ENCODE measurements at places on chromosomes 5 and 9.

- DNase-seq = no peak
Observed at GRCh38 chr9:69066955-69067354, 31.4 kb downstream of the FXN start.

- DNase-seq = no peak
Observed at GRCh38 chr5:178790371-178790770, 59.9 kb upstream of the ZNF354A start.

GRCh38 chr9:134342746-134343115 is 16.5 kb downstream of the RXRA start:
- DNase-seq = no peak

GRCh38 chr5:1961952-1962595 is 79.3 kb upstream of the IRX4 start:
- DNase-seq = no peak

DNA sequence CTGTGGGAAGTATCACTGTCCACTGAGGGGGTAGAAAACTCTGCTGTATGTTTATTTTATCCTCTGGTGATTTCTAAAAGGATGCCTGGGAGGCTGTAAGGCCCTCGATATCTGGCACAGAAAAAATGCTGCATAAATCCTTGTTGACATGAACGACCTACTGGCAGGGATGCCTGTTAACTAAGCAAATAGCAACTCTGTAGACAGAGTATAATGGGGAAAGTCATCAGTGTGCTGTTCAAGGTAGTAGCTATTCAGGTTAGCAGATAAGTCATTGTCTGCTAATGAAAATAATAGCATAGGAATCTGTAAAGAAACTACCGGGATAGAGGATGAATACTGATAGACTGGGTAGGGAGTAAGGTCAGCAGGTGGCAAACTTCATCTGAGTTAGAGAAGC is 194.8 kb downstream of the TARS1 start:
- DNase-seq = no peak

GRCh38 chr9:37152365-37152764 is 32.0 kb downstream of the ZCCHC7 start:
- no peak for DNase-seq

DNA sequence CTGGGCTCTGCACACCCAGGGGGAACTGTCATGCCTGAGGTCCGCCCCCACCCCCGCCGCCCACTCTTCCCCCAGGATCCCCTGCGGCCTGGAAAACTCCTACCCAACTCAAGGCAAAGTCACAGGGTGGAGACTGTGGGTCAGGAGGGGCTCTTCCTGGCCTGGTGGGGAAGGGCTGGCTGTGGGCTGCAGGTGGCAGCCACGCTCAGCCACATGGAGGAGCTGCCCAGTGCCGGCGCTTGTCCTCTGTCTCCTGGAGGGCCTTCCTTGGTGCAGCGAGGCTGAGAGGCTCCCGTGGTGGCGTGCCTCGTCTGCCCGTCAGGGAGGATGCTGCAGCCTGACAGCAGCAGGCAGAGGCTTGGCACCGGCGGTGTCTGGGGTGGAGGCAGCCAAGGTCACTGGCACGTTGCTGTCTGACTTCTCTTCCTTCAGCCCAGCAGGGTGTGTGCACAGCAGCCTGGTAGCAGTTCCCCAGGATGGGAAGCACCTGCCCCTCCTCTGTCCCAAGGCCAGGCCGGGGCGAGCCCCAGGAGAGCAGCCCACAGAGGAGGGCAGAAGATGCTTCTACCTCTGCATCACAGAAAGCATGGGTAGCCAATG is 78.1 kb downstream of the ADAMTS2 start:
- no peak for DNase-seq

- DNase-seq = no peak
Observed at GRCh38 chr9:134629586-134630392, 11.8 kb upstream of the COL5A1 start.

DNA sequence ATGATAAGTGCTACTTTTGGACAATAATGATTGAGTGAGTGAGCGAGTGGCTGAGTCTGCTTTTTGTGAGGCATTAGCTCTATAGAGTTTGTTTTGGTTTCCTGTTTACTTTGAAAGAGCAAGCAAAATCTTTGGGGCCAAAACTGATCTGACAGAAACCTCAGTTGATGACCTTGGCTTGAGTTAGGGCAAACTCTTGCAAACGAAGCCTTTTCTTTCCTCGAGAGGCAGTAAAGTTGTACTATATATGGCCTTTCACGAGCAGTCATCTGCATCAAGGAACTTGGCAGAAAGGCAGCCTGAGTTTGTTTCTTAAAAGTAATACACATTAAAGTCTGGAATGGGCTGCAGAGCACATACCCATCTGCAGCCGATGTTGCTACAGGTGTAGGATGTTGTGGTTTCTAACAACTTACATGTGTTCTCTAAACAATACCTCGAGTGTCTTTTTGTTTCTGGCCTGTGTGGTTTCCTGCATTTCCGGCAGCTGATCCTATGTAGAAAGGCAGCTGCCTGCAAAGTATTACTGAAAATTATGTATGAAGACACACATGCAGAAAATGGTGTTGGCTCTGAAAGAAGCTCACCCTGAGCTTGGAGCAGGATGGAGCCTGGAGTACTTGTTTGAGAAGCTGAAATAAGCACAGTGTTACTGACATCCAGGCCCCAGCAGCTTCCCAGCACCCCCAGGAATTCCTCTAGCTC is 60.8 kb downstream of the FOXD1 start:
- no peak for DNase-seq

DNA sequence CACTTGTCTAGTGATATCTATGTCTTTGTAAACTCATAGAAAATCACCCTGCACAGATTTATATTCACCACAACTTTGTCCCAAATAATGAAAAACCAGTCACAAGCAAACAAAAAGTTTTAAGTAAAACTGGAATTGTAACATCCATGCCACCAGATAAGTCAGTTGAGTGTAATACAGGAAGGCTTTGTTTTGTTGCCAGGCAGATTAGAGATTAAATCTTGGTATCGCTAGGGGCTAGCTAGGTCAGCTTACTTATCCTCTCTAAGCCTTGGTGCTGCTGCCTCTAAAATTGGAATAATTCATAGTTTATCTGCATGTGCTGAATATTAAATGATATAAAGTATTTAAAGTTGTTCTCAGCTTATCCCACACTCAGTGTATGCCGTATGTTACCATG is 1062.5 kb downstream of the CDH9 start:
- DNase-seq = no peak

DNA sequence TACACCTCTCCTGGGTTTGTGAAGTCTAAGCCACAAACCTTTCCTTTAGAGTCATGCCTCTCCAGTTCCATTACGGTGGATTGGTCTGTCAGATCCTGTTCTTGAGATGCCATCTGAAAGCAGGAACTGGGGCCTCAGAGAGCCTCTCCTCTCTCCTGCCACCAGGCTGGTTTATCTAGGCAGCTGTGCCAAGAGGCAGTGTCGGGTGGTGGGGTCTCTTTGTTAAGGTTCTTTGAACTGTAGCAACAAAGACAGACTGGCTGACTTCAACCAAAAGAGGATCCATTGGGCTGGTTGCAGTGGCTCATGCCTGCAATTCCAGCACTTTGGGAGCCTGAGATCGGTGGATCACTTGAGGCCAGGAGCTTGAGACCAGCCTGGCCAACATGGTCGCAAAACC is 66.0 kb upstream of the ANGPTL2 start:
- no peak for DNase-seq

DNA sequence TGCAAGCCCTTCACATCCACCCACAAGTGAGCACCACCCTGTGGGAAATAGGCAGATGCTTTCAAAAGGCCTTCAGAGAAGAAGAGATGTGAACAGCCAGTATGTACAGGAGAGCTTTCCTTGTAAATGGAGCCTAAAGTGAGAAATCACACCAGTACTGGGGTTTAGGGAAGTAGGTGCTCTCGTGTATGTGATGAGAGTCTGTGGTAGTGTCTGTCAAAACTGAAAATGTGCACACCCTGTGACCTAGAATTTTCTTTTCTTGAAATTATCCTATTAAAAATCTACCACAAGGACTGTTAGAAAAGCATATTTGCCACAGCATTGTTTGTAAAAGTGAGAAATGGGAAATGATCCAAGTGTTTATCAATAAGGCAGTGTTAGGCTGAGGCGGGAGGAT is 16.6 kb downstream of the OTULINL start:
- DNase-seq = no peak

DNA sequence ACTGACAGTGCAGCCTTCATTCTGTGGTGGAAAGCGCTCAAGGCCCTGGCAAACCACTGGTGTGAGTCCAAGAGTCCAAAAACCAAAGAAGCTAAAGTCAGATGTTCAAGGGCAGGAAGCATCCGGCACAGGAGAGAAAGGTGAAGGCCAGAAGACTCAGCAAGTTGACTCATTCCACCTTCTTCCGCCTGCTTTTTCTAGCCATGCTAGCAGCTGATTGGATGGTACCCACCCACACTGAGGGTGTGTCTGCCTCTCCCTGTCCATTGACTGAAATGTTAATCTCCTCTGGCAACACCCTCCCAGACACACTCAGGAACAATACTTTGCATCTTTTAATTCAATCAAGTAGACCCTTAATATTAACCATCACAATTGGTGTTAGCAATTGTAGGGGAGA is 296.1 kb downstream of the NDUFS4 start:
- no peak for DNase-seq

GRCh38 chr9:83342731-83343130 is 195.5 kb downstream of the FRMD3 start:
- no peak for DNase-seq

DNA sequence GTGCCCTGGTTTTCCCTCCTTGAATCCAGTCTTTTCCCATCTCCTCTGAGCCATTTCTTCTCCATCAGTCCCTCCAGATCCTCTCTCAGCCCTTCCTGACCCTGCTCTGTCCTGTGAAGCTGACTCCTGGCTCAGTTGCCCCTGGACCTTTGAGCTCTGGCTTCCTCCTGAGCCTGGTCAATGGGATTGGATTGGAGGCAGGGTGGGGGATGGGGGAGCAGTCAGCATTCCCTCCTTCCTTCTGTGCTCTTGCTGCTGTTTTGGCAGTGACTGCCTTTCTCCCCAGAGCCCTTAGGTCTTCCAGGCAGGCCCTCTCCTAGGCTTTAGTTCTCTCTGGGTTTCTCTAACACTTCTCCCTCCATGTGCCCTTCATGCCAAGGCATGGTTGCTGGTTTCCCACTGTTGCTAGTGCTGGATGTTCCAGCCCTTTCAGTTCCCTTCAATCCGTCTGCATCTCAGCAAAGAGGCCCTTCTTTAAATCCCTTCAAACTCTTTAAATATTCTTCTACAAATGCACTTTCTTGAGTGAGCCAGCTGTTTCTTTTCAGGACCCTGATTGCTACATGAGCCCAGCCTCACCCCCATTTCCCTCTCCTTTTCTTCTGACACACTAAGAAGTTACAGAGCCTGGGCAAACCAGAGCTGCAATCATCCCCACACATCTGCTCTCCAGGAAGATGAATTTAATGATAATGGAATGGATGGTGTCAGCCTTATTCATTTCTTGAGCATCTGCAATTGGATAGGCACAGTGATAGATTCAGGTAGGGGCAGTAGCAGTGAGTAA is 2.2 kb downstream of the TNFSF15 start:
- DNase-seq = no peak

GRCh38 chr5:50967563-50968355 is 301.3 kb downstream of the PARP8 start:
- no peak for DNase-seq

DNA sequence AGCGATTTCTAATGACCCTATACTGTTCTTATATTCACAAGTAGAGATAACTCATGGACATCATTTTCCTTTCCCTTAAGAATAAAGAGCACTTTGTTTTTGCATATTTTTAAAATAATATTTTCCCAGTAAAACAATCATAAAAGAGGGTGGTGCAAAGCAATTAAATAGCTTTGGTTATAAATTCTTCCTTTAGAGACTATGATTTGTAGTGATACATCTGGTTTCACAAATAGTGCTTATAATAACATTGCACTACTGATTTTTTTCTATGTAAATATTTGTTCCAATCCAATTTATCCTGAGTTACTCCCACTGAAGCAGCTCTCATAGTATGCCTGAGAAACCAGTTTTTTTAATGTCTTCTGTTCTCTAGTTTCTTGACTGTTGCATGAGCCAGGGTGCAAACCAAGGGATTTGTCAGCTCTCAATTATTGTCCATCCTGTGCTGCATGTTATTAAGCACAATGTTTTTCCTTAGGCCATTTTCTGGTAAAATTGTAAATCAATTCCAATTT is 74.7 kb downstream of the LURAP1L start:
- DNase-seq = no peak

- DNase-seq = no peak
Observed at GRCh38 chr5:135669416-135669815, 90.6 kb upstream of the CXCL14 start.

DNA sequence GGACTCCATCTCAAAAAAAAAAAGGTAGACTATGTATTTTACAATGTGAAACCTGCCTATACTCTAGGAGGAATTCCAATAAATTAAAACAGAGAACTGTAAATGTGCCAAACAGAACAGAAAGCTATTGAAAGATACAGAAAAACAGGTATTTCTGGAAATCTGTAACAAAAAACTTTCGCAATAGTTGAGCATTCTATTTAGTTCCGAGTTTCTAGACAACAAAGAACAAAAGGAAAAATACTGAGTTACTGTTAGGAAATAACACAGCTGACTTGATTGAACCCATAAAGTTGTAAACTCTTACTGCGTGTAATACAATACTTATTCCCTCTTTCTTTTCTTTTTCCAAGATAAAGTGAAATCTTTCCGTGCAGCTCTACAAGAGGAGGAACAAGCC is 18.6 kb downstream of the DIMT1 start:
- no peak for DNase-seq

GRCh38 chr5:6590581-6590980 is 42.3 kb downstream of the NSUN2 start:
- DNase-seq = no peak

DNA sequence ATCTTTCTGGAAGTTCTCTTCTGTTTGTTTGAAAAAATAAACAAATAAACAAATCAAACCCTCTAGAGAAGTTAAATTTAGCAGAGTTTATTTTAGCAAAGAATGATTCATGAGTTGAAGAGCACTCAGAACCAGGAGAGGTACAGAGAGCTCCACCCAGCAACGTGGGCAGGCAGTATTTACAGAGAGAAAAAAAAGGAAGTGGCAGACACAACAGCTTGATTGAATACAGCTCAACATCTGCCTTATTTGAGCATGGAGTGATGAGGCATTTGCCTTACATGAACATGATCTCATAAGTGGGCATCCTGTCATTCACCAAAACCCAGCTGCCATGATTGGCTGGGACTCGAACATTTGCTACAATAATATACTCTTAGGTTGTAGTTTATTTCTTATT is 381.6 kb upstream of the ADAMTS16 start:
- DNase-seq = no peak

- DNase-seq = no peak
Observed at GRCh38 chr9:34520096-34520495, 2.7 kb downstream of the ENHO start.

DNA sequence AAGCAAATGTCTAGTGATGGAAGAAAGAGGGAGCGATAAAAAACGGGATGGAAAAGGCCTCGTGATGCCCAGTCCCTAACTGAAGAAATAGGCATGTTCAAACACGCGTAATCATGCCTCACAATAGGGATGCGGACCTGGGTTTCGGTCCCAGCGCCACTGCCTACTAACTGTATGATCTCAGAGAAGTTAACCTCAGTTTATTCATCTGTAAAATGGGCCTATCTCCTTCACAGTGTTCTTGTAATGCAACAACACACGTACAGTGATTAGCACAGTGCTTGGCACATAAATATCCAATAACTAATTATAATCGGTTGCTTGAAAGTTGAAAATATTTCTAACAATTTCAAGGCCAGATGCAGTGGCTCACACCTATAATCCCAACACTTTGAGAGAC is 181.8 kb downstream of the FANCC start:
- no peak for DNase-seq

- DNase-seq = no peak
Observed at GRCh38 chr9:126507318-126508109, 106.2 kb upstream of the LMX1B start.

Measured in stimulated activated CD4-positive, alpha-beta T cell treated with anti-CD3 and anti-CD28 coated beads, Interleukin-12 subunit alpha, Interleukin-12 subunit beta, amount 100 ng/mL, for 24 hours (primary cell).